ENCODE measurements at places on chromosomes 2 and 18.

GRCh38 chr2:10157293-10157692 lies 34.8 kb downstream of the RRM2 start:
- DNase-seq = no peak

- DNase-seq = no peak
These were observed 186.4 kb upstream of the FAM98A start for GRCh38 chr2:33785201-33786106.

DNA sequence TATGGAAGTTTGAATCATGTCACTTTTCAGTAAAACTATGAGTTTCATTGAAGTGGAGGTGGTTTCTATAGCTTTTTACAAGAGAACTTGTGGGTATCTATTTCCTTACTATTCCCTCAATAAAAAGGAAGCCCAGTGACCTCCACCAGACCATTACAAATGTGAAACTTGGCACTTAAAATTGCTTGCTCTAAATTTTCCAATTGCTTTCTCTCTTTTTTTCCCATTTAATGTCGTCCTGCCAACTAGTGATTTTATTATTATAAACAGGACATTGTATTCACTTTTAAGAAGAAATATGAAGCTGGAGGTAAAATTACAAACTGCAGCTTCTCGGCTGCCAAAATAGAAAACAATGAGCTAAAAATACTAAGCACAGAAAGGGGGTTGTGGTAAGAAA lies 208.2 kb upstream of the ALPP start:
- DNase-seq = peak; percentile 9

DNA sequence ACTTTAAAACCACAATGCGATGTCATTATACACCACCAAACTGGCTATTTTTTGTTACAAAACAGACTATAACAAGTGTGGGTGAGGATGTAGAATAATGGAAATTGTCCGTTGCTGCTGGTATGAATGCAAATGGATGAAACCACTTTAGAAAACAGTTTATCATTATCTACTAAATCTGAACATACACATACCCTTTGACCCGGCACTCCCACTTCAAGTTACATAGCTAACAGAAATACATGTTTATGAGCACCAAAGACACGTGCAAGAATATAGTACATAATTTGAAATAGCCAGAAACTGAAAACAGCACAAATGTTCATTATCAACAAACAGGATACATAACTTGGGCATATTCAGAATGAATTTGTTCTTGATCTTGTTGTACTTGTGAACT lies 206.4 kb upstream of the CHAC2 start:
- DNase-seq = no peak

DNA sequence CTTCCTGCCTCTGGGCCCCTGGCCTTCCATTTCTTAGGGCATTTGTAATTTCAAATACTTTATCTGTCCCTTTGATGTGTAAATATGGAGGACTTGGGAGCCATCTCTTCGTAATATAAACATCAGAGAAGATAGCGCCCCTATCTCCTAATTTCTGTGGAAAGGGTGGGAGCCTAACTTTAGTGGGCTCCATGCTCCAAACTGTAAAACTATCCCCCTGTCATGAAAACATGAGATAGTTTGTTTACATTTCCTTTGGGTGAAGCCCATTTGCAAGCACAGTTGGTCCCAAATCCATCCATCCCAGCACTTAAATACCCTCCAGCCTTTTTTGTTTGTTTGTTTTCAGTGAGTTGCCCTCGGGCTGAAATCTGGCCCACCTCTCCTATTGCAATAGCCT lies 782.6 kb upstream of the FSHR start:
- no peak for DNase-seq

GRCh38 chr18:64202210-64202836 lies 53.4 kb upstream of the LINC00305 start:
- DNase-seq = no peak

DNA sequence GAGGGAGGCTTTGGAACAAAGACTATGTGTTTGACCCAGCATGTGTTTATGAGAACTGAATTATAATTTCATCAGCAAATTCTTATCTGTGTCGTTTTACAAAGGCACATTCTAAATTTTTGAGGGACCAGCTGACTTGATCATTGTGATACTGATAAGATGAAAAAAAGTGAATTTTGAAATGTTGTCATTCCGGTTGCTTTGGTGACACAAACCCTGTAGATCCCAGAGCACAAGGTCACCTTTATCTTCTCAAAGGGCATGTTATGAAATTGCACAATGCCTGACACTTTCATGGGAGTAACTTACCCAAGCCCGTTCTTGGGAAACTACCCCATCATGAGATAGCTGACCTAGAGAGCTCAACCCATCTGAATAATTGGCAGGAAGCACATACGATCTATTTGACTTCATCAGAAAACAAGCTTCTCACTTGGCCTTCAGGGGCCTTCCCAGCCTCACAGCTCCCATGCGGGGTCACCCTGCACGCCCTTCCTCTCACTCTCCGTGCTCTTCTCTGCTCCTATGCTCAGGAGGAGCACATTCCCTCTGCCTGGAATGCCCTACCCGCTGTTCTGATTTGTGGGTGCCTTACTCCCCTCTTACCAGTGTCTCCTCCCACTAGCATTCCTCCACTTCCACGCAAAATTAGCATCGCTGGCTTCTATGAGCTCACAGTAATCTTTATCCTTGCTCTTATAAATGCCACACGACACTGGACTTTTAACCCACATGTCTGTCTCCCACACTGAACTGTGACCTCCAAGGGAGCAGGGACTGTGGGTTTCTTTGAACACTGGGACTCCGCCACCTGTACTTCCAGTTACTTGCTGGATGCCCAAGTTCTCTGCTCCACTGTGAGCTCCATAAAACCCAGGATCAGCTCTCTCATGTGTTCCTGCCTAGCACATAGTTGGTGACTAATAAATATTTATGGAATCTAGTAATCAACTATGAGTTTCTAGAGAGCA lies 555.8 kb upstream of the ID2 start:
- DNase-seq = no peak

DNA sequence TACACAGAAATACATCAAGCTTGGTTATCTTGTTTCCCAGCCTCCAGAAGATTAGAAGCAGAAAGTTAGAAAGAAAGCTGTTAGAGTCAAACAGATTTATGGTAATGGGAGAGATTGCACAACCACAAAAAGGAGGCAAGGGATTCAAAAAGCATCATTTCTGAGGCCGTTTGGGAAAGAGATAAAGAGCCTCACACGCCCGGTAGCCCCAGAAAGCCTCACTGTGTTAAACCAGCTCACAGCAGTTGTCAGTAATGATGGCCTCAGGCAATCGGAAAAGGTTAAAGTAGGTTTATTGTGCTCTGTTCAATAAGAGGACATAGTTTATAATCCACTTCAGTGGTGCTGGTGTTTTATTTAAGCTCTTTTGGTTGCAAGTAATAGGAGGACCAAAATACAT lies 111.3 kb downstream of the DCC start:
- no peak for DNase-seq

- DNase-seq = peak; percentile 67
These were observed 127.1 kb downstream of the GREB1L start for GRCh38 chr18:21369146-21369545.

GRCh38 chr18:12236934-12237832 lies 17.0 kb upstream of the CIDEA start:
- DNase-seq = peak; percentile 24

DNA sequence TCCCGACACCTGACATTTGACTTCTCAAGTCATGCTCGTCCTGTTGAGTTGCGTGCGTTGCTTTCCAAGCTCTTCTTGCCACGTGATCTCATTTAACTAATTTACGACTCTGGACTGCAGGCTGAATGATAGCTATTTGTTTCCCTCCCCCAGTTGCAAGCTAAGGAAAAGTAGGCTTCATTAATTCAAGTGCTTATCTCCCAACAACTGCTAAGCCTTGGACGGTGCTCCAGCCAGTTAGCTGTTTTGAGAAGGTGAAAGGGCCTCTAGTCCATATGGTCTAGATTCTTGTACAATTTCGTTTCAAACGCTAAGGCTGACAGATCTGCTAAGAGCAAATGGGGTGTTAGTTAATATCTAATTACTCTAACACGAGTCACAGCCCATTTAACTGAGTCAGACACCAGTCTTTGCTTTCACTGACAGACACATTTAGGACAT lies 21.1 kb downstream of the GPR45 start:
- no peak for DNase-seq

- DNase-seq = no peak
These were observed 735 bp downstream of the NRP2 start for GRCh38 chr2:205682971-205683501.

DNA sequence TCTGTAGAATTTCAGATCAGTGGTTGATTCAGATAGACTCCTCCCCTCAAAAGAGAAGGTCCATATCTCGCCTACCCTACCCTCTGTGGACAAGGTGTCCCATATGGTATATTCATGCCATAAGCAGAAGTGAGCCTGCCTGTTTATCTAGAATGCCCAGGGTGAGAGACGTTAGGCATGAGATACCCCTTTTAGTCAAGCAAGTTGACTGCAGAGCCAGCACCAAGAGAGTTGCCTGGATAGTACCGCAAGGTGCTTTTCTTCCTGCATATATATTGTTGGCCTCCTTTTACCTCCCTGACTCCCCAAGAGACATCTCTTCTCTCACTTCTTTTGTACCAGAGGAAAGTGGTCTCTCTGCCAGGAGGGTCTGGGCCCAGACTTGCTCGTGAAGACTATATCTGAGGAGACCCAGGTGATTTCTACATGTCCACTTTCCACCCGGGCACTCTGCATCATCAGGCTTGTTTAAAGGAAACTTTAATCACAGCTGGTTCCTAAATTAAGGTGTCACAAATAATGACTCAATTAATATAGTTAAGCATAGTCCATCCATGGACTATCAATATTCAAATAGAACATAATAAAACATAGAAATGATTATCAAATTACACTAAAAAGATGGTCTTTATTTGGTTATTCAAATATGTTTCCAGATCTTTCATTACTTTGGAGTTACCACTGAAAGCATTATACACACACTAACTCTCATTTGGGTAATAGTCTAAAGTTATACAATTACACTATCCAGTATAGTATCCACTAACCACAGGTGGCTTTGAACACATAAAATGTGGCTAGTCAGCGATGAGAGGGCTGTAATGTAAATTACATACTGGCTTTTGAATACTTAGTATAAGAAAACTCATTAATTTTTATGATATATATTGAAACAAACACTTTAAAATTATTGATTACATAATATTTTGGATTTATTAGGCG lies 4.1 kb downstream of the ITGA4 start:
- DNase-seq = no peak

DNA sequence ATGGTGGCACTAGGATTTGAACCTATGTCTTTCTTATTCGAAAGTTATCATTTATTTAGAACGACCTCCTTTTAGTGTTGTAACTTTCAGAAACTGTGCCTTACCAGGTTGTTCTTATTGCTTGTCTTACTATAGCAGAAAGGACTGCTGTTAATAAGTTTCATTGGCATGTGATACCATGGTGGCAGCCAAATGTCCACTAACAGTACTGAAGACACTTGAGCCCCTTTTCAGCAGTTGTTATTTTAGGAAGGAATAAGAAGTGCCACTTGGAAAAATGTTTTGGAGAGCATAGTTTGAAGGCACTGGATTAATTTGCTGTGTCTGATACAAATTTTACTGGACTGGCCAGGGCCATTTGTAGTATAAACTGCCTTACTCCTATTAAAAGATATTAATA lies 37.7 kb downstream of the CEP192 start:
- no peak for DNase-seq

GRCh38 chr18:9561759-9562158 lies 52.6 kb downstream of the PPP4R1 start:
- DNase-seq = no peak

GRCh38 chr2:105403783-105404698 lies 5.2 kb upstream of the FHL2 start:
- DNase-seq = peak; percentile 69

DNA sequence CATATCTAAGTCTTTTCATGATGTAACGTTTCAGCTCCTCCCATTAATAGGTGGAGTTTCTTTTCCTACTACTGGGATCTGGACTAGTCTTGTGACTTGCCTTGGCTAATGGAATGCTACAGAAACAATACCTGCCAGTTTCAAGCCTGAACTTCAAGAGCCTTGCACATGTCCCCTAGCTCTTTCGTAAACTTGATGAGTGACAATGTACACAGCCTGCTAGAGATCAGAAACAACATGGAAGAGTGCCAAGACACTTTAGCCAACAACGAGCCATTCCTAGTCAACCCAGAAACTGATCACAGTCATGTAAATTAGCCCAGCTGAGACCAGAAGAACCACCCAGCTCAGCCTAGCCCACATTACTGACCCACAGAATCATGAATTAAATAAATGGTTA lies 24.8 kb upstream of the STK39 start:
- DNase-seq = no peak

GRCh38 chr2:187434342-187434785 lies 13.7 kb downstream of the CALCRL start:
- no peak for DNase-seq

- no peak for DNase-seq
These were observed 88.3 kb downstream of the LRRC30 start for GRCh38 chr18:7319161-7319560.

Data from cerebellar cortex (tissue), 1 donor.